H4 (cell line): ENCODE measurements at places on chromosomes 6 and 20. TPM values are rescaled to one million over a fixed set of nuclear protein-coding genes. Genes with fewer than 3 reads are reported as not detected.

ARHGAP40 gene
- not detected in 2 replicates for total RNA-seq

VGLL2 gene
- total RNA-seq, result 0.08 and 0.50 TPM in 2 replicates

GSTA2 gene
- 0.37 TPM in 1 of 2 replicates, not detected in the other for total RNA-seq

RIMS4 gene
- total RNA-seq, result 3.2 and 4.1 TPM in 2 replicates

PSMB9 gene
- 120 and 150 TPM in 2 replicates for total RNA-seq

TUBB1 gene
- total RNA-seq, result not detected in 2 replicates

KIF25 gene
- total RNA-seq, result 0.51 and 2.3 TPM in 2 replicates

PDYN gene
- not detected in 2 replicates for total RNA-seq

GLP1R gene
- total RNA-seq, result not detected in 2 replicates

MMUT gene
- total RNA-seq, result 9.9 and 11.1 TPM in 2 replicates

C6orf120 gene
- total RNA-seq, result 17.2 and 17.6 TPM in 2 replicates

ZC2HC1B gene
- total RNA-seq, result not detected in 2 replicates

SLC35F1 gene
- total RNA-seq, result 0.15 and 0.18 TPM in 2 replicates

SLC35D3 gene
- total RNA-seq, result not detected in 2 replicates

GRCh38 chr6:82329766-82330165, 33.9 kb upstream of the TPBG start:
- no peak for DNase-seq

DNA sequence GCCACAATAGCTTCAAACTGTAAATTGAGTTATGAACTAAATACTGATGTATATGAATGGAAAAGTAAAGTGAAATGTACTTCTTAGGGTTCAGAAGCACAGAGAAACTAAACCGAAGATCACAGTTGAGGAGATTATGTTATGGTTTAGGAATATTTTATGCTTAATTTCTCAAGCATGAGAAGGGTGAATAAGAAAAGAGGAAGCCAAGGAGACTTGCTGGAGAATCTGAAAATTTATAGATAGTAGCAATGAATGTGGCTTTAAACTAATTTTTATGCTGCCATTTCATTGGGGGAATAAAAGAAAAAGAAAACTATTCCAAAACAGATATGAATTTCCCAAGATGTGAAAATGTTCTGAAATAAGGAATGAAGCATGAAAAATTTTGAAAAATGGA, 5.6 kb downstream of the ANKS1A start:
- no peak for DNase-seq

- DNase-seq, result no peak
Observed at GRCh38 chr20:15278041-15278440, 940.6 kb upstream of the FLRT3 start.

DNA sequence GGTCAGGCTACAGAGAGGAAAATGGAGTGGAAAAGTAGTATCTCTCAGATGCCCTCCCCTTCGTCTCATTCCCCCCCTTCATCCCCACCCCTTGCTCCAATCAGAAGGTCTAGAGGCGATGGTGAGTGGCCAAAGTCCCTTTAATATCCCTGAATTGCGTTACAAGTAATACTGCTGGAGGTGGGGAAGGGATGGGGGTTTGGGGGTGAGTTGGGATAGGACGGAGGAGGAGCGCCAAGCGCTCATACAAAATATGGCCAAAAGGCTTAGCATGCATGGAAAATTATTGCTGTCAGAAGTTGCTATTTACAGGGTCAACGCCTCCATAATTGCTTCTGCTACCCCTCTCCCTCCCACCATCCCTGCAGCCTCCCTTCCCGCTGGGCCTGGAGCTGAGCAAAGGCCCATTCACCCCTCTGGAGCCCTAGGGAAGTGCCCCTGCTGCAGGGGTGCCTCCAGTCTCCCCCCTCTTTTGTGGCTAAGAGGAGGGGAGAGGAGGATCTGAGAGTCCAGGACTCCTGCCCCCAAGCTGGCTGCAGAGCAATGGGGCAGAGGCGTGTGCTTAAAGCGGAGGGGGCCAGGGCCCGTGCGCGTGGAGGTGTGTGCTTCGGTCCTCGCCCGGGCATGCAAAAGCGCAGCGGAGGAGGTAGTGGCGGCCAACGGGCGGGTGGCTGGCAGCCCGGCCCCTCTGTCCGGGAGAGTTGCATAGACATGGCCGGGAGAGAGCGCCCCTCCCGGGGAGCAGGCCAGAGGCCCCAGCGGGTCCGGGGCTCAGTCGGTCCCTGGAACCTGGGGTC, 8.7 kb upstream of the SRXN1 start:
- no peak for DNase-seq

- DNase-seq, result no peak
Observed at GRCh38 chr6:116667623-116668022, 943 bp downstream of the ZUP1 start.

GRCh38 chr6:34912715-34913464, 23.8 kb downstream of the ANKS1A start:
- DNase-seq, result peak; percentile 84

DNA sequence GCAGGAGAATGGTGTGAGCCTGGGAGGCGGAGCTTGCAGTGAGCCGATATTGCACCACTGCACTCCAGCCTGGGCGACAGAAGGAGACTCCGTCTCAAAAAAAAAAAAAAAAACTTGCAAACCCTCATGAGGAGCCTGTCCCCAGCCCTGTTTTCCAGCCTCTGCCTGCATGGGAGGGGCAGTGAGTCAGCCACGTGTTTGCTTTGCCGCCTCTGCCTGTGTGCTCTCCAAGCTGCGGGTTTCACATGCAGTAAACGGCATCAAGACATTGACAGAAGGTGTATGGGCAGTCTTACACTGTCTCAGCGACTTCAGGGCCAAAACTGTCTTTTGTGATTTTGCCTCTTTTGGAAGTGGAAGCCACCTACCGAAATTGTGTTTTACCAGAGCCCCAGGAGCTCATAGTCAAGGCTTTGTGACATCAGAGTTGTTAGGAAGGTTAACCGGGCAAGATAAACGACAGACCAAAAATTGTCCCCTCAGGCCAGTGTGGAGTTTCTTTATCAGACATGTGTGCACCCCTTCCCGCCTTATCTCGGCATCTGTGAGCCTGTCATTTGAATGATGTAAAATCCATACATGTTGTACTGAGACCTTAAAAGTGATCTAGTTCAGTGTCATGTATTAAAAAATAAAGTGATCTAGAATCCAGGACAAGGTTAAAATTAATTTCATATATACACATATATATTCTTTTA, 52.9 kb downstream of the RPP40 start:
- DNase-seq, result no peak

DNA sequence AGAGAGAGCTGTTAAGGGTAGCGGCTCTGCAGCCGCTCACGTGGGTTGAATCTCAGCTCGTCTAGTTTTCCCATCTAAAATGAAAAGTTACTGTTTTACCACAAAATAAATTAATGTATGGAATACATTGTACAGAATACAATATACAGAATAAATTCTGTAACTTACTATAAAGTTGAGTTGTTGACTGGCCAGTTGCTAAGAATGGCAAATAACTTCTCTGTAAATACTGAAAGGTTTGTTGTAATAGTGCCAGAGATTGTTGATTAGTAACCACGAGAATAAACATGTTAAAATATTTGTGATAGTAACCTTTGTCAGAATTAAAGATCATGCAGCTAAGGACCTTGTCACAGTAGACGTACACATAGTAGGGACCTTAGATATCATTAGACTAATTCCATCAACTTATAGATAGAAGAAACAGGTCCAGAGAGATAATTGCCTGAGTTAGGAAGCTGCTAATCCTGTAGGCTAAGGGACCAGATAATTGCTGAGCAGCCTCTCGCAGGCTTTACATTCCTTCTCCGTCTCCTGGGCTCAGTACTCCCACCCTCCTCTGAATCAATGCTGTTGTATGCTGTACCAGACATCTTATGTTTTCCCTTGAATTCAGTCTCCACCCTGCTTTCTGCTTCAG, 544 bp upstream of the NRM start:
- DNase-seq, result no peak

- peak; percentile 53 for DNase-seq
Observed at GRCh38 chr6:32176476-32177182, 745 bp upstream of the AGPAT1 start.

DNA sequence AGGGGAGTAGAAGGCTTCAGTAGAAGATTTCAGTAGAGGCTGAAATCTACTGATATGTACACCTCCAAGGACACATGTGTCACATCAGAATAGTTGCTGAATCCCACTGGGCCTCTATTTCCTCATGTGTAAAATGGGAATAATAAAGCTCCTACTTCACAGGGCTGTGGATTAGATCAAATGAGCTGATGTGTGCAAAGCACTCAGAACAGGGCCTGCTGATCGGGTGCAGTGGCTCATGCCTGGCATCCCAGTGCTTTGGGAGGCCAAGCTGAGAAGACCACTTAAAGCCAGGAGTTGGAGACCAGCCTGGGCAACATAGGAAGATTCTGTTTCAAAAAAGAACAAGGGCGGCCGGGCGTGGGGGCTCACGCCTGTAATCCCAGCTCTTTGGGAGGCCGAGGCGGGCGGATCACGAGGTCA, 8.1 kb upstream of the AP5S1 start:
- peak; percentile 2 for DNase-seq

- no peak for DNase-seq
Observed at GRCh38 chr6:97703661-97704060, 420.6 kb upstream of the MMS22L start.

- no peak for DNase-seq
Observed at GRCh38 chr6:106142876-106143431, 56.8 kb downstream of the PRDM1 start.

DNA sequence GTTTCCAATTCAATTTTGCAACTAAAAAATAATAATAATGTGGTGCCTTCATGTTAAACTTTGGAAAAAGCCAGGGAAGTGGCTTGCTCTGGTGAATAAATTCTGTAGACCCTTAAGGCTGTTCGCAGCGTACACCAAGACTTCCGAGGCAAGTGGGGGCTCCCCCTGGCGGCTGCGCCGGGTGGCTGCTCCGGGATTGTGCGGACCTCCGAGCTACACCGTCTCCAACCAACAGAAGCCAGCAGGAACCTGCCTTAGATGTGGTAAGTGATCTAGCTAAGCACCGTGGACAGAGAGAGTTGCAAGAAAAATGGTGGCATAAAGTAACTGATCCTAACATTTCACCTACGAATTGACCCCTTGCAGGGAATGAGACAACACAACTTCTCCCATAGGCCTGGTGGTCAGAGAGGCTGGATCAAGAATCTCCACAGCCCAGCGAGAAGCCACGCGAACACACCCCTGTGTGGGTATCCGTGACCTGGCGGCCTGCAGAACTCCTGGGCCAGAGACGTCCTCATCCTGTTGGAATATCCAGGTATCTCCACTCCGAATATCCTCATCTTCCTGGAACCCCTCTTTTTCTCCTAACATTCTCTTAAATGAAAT, 69.6 kb downstream of the TBXT start:
- DNase-seq, result peak; percentile 47

GRCh38 chr20:445514-446336, 16.6 kb downstream of the TBC1D20 start:
- no peak for DNase-seq

DNA sequence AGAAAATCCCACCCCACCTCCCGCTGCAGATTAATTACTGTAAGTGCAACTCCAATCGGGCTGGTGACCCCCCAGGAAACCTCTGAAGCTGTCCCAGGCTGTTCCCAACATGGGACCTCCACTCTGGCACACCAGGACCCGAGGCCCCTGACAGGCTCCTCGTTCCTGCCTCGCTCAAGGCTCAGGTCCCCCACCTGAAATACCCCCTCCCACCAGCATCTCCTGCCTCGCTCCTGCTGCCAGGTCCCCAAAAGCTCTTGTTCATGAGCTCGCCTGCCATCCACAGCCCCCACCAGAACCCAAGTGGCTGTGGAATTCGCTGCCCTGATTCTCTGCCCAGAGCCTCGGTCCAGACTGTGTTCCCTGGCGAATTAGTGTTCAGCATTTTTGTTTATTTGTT, 26.1 kb downstream of the NPEPL1 start:
- no peak for DNase-seq

DNA sequence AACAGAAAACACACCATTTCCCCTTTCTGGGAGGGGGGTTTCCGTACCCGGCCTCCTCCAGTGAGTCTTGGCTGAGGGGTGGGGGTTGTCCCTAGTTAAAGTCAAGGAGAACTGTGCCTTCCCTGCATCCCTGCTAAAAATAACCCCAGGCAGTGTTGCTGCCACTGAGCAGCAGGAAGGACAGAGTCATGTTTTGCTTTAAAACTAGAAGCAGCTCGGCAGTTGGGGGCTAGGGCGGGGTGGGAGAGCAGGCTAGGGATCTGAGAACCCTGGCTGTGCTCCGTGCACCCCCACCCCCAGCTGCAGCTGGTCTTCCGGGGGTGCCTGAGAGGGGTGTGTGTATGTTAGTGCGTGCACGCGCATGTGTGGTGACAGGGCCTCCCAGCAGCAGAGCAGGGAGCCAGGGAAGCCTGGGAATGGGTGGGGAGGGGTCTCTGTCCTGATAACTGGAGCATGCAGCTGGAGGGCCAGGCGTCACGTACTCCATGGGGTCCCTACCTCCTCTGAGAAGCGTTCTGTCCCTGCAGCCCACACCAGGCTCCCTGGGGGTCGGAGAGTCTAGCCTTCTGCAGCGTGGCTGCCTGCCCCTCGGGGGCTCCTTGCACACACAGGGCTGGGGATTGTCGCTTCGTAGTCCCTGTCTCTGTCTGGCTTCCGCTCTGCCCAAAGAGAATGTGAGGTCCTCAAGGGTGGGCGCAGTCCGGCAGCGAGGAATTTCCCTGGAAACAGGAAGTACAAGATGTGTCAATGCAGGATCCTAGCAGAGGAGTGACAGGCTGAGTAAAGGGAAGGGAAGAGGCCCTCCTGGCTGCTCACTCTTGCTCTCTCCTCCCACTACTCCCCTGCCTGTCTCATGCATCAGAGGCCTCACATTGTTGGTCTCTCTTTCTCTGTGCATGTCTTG, 16.8 kb upstream of the ARMC12 start:
- no peak for DNase-seq

GRCh38 chr6:136425793-136426192, 124.4 kb downstream of the MAP7 start:
- DNase-seq, result no peak

GRCh38 chr6:1744543-1744942, 134.8 kb downstream of the FOXC1 start:
- no peak for DNase-seq

DNA sequence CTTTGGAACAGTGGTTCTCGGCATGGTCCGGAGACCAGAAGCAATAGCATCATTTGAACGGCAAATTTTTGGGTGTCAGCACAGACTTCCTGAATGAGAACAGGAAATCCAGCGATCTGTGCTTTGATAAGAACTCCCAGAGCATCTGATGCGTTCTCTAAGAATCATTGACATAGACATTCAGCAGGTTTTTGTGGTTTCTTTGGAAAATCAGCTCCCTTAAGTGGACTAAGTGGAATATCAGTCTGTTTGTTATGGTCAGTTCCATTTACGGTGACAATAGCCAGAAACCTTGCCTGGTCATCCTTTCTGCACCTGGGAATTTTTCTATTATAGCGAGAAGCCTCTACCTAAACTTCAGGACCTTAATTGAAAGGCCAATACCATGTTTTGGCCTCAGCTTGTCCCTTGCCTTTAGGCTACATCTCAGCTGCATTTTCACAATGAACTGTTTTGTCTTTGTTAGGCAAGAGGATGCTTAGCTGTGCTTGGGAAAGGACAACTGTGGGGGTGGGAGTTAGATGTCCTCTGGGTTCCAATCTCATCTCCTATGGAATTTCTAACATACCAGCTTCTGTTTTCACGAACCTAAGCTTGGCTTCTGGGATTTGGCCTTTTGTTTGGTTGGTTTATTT, 299.7 kb downstream of the CDKAL1 start:
- DNase-seq, result no peak

DNA sequence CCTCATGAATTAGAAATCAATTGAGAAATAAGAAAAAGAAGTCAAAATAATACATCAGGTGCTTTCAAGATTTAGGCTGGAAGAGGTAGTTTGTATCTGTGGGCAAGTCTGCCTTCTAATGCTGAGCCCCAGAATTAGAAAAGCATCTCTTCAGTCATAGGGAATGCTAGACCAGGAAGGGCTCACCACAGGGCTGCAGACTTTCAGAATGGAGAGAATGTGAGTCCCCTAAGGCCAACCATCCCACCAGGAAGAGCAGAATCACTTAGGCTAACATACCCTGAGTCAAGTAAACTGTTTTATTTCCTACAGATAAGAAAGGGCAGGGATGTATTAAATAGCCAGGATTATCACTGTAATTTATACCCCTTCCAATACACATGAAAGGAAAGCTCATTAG, 510.2 kb downstream of the RNF144B start:
- DNase-seq, result no peak
